ENCODE measurements at places on chromosomes 7 and 10.
A peak's percentile ranks its signal among the peaks of the same experiment; 100 is the strongest.

DNA sequence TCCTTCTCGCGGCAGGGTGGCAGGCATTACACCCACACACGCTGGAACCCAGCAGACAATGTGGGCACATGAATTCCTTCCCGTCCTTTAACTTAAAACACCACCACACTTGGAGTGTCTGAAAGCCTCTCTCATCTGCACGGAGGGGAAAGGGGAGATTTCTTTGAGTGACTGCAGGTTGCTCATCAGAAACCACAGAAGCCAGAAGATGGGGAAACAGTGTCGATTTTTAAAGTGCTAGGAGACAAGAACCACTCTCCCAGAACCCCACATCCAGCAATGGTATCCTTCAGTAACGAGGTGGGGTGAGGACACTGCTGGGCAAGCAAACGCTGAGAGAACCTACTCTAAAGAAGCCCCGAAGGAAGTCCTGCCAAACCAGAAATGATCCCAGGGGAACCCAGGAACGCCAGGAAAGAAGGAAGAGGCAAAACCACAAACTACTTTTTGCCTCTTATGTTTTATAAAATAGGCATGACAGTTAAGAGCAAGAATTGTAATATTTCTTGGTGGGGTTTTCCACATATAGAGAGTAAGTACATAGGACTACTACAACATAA lies 254.3 kb downstream of the ELFN1 start:
- no peak for DNase-seq

DNA sequence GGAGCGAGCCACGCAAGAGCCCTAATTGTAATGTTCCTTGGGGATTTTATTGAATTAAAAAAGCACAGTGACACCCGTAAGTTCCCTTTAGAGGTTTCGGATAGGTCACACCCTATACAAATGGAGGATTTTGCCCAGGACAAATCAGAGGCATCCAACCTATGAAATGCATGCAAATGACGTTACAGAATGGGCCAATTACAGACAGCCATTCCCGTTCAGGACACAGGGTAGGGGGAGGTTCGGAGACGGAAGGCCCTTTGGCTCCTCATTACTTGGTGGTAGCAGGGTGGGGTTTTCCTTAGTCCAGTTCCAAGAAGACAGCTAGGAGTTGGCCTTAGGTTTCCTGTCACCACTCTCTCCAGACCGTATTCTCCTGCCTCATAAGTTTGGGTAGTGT lies 754.1 kb downstream of the IPMK start:
- no peak for DNase-seq

DNA sequence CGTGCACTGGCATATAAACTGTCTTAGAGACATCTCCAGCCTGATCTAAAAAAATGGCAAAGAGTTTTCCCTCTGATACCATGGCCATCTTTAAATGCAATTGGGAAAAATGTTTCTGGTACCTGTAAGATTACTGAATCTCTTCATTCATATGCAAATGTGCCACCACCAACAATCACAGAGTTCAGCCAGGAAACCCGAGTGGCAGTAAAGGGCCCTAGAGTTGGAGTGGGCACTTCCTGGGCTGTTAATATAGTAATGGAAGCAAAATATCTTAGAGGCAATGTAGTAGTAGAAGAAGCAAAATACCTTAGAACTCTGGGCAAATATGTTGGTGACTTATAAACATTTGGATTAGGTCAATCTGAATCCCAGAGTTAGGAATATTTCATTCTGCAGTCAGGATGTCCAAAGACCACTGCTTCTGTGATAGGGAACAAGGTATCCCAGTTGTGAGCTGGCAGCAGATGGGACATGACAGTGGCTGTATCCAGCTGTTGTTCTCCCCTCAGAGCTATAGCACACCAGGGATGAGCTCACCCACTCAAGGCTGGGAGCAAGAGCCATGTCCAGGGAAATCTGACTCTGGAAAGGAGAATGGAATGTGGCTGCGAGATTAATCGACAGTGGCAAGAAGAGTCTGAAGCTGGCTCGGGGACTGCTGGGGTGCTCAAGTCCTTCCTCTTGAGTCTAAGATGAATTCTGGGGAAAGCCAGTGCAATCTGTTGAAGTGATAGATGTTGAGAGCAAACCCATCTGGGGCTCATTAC lies 332.1 kb downstream of the PHTF2 start:
- DNase-seq: peak; percentile 21

GRCh38 chr10:104324221-104324686 lies 14.0 kb downstream of the ITPRIP start:
- no peak for DNase-seq

GRCh38 chr7:1562116-1562515 lies 6.1 kb upstream of the TMEM184A start:
- DNase-seq: no peak

- DNase-seq: no peak
Observed at GRCh38 chr10:127990846-127991542, 84.1 kb downstream of the PTPRE start.

DNA sequence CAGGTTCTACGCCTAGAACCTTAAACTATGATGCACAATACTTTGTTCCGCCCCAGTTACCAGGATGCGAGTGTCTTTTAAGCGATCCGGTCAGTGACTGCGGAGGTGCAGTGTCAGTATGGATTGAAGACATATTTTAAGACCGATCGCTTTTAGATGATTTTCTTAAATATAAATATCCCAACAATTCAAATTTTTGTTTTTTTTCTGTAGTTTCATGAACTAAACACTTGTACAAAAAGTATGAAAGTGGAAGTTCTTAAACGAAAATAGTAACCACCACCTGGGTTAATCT lies 835 bp downstream of the COMMD3 start:
- DNase-seq: no peak

DNA sequence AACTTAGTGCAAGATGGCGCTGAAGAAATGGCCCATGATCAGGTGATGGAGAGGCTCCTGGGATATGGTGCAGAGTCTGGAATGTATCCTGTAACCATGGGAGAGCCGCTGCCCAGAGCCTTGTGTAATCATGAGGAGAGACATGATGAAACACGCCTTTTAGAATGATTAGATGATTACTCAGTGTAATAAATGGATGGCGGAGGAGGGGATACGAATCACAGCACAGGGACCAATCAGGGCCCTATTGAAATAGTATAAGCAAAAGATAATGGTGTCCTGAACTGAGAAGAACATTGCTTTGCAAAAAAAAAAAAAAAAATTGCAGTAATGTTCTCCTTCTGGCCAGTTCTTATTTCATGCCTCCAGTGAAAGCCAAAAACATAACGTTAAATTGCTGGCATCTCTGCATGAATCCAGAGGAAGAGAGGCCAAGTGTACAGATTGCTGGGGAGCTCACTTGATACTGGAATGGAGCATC lies 668.5 kb upstream of the AUTS2 start:
- no peak for DNase-seq

All from NCI-H510A (cell line).